Astrocyte of the spinal cord (primary cell): ENCODE measurements at places on chromosomes 4 and X.
A peak's percentile ranks its signal among the peaks of the same experiment; 100 is the strongest.

GRCh38 chr4:113699772-113700171 is 61.8 kb downstream of the CAMK2D start:
- no peak for DNase-seq

DNA sequence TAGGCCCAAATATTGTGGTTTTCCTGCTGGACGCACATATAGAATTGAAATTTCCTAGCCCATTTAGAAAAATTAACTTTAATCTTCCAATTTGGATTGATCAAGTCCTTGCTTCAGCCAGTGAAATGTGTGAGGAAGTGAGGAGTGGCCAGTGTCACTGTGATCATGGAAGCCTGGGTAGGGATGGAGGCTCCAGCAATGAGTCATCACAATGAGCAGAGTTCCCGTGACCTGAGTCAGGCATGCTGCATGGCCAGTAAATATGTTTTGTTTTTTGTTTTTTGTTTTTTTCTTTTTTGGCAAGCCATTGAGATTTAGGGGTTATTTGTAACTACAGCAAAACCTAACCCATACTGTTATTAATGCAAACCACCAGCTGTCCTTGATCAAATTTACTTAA is 52.1 kb downstream of the IDS start:
- peak; percentile 25 for DNase-seq

GRCh38 chr4:30117433-30117832 is 602.7 kb upstream of the PCDH7 start:
- no peak for DNase-seq

DNA sequence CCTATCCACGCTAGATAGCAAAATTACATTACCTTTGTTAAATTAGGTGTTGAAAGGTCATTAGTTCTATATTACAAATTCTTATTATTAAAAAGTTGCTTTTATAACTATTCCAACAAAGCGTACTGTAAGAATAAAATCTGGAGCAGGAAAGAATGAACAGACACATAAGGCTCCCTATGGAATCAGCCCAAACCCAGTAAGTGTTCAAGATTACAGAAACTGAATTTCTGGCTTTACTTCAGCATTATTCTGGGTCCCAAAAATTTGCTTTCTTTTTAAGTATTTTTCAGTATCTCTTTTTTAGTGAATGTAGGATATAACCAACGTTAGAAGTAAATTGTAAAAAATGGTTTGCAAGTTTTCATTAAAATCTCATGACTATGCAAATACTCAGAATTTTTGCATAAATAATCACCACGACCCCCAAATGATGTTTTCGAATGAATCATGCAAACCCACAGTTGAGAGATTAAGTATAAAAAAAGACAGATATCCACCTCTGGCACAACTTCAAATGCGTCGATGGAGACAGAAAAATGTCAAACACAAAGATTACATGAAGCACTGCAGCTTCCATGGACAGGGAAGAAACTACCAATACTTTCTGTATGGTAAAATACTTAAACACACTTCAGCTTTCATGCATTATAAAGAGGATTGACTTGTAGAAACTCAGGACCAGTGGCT is 238.5 kb downstream of the RASL11B start:
- peak; percentile 69 for DNase-seq

GRCh38 chrX:8027827-8028226 is 100.6 kb upstream of the PNPLA4 start:
- DNase-seq = no peak

DNA sequence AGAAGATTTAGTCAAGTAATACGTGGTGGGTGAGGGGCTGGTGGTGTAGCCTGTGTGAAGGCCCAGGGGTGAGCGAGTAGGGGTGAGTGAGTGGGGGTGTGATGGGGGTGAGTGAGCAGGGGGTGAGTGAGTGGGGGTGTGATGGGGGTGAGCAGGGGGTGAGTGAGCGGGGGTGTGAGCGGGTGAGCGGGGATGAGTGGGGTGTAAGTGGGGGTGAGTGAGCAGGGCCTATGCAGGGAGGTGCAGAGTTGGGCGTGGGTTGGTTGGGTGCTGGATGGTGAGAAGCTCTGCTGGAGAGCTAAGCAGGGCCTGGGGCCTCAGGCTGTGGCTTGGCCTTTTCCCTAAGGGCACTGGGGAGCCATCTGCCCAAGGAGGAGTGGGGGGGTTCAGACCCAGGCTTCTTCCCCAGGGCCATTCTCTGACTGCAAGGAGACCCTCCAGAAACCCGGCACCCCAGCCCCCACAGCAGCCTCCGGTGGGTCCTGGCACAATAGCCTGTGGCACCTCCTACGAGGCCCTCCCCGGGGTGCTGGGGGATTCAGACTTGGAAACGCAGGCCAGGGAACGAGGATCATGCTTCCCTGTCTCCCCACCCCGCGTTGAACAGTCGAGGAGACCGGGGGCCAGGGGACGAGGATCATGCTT is 30.4 kb downstream of the SH3TC1 start:
- DNase-seq = no peak

DNA sequence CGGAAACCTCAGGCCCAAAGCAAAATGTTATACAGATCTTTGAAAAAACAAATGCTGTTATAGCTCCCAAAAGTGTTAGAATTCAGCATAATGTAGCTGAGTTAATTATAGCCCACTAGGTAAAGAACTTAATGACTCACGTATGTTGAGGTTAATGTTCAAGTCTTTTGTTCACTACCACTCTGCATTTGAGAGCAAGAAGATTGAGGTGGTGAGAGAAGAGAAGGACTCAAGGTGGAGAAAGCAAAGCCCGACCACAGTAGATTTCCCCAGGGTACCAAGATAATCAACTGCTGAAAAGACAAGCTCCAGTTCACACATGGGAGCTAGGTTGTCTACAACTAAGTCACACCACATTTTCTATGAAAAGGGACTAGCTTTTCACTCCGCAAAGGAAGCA is 480.2 kb downstream of the DTHD1 start:
- no peak for DNase-seq

- DNase-seq = no peak
These were observed 6.9 kb downstream of the APEX2 start for GRCh38 chrX:55006827-55007621.

GRCh38 chrX:25016938-25017598 is 1.3 kb upstream of the ARX start:
- no peak for DNase-seq

GRCh38 chrX:47633689-47634590 is 4.2 kb upstream of the CFP start:
- DNase-seq = no peak

DNA sequence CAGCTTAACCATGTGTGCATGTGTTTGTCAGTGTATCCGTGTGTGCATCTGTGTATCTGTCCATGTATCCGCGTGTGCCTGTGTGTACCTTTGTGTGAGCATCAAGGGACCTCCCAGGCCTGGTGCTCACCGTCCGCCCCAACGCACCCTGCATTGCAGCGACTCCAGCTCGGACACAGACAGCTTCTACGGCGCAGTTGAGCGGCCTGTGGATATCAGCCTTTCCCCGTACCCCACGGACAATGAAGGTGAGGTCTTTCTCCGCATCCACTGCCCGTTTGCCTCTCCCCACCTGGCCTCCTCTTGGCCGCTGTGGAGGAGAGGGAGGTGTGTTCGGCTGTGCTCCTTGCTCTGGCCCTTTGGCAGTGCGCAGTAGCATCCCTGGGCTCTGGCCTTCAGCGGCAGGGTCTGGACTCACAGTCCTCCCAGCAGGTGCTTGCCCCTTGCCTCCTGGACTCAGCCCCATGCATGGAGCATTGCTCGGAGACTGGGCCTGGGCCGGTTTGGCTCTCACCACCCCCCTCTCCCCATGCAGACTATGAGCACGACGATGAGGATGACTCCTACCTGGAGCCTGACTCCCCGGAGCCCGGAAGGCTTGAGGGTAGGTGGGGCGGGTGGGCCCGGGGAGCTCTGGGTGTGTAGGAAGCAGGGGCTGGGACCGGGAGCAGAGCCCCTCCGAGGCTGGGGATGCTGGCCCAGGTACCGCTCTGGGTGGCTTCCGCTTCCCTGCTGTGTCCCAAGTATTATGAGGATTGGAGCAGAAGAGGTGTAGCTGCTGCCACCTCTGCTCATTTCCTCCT is 16.4 kb upstream of the ADD1 start:
- no peak for DNase-seq

- no peak for DNase-seq
These were observed 1.5 kb downstream of the SPANXN4 start for GRCh38 chrX:143027275-143027674.

DNA sequence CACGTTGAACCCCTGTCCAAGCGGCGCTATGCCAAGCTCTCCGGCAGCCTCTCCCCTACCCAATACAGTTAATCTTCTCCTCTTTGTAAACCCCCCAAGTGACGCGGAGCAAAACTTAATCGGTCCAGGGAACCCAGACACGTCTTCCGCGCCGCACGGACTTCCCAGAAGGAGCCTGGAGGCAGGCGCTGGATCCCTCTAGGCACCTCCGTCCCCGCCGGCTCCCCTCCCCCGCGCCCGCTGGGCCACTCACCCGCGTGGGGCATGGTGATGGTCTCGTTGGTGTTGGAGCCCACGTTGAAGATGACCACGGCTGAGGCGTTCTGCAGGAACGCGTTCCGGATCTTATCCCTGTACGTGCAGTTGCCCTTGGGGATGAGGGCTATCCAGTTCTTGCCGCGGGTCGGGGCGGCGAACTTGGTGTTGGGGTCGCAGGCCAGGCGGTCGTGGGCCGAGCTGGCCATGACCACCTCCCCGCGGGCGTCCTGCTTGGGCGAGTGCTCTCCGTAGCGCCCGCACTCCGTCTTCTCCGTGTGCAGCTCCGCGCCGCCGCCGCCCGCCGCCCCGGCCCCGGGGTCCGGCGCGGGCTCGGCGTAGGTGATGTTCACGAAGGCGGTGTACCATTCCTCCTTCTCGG is 1.1 kb downstream of the RNF150 start:
- peak; percentile 33 for DNase-seq

- DNase-seq = no peak
These were observed 901.8 kb downstream of the GLUD2 start for GRCh38 chrX:121949041-121949760.

DNA sequence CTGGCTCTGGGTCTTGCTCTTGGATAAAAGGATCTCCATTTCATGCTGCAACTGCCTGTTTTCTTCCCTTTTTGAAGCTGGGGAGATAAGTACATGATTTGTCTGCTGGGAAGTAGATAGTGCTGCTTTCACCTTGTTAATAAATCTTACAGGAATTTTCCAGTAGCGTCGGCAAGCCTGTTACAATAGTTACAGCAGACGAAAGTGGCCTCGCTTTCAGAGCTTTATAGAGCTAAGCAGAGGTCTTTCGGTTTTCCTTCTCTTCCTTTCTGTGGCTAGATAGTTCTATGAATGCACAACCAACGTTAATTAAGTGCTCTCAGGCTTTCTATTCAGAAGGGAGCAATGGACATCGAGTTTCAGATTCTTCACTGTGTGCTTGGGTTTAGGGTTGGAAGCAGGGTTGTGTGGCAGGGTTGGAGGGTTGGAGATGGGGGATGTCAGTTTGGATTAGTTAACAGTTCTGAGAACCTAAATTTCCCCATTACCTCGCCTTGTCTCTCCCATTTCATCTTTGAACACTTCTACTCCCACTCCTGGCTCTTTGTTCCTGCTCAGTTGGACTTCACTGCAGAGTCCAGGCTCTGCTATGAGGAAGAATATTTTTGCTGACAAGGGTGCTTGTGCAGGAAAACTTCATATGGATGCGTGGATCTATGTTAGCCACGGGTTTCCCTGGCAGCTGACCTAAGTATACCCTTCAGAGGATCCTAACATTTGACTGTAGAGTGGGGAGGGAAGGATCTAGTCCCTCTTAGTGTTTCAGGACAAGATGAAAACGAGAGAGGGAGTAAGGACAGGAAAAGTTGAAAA is 237.9 kb downstream of the ARHGAP10 start:
- DNase-seq = no peak

DNA sequence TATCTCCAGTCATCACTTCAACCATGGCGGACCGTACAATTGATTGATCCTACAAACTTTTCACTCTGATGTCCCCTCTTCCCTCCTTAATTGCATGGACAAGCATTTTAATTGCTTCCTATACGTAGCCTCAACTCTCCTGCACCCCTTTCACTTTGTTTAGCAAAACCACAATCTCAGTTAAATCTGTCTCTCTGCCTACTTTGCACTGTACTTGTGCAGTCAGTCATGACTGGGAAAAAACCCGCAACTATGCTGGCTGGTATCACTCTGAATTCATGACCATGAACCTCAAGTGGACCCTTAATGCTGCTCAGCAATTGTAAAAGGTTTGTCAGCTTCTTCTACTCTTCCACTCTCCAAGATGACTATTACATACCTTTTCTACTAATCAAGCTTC is 51.7 kb upstream of the AFF2 start:
- DNase-seq = no peak

GRCh38 chrX:102650903-102651241 is 411 bp upstream of the GPRASP1 start:
- no peak for DNase-seq

GRCh38 chr4:152894673-152895072 is 41.5 kb upstream of the FHDC1 start:
- DNase-seq = peak; percentile 57

DNA sequence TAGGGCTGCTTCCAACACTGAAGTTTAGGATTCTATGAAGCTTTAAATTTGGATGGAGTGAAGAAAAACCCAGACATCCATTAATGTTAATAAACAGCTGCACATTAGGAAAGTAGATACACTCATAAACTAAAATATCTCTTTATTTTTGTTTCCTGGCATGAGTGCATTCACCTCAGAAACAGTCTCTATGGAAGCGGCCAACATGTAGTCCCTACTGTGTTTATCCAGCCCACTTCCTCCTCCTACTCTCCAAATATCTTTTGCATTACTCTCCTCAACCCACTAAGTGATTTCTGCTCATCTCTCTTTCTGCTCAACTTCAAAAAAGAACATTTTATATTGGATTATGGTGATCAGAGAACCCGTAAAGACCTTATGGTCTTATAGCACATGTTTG is 180.3 kb upstream of the MXRA5 start:
- peak; percentile 26 for DNase-seq

DNA sequence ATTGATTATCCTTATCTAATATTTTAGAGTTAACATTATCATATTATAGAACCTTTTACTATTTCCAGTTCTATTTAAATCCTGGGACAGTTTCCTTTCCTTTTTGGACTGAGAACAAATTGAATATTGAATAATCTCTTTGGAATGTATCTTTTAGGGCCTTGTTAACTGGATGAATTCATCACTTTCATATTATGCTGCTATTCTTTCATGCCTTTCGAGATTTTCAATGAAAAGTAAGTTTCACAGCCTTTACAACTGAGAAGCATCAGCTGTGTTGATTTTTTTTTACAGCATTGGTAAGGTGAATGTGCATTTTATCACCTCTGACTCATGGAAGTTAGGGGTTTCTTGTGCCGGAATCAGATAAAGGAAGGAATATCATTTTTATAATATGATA is 39.6 kb downstream of the PDLIM5 start:
- DNase-seq = peak; percentile 59

GRCh38 chrX:67781132-67781531 is 237.3 kb downstream of the AR start:
- DNase-seq = no peak

GRCh38 chr4:27011401-27011800 is 150.8 kb downstream of the STIM2 start:
- DNase-seq = no peak

DNA sequence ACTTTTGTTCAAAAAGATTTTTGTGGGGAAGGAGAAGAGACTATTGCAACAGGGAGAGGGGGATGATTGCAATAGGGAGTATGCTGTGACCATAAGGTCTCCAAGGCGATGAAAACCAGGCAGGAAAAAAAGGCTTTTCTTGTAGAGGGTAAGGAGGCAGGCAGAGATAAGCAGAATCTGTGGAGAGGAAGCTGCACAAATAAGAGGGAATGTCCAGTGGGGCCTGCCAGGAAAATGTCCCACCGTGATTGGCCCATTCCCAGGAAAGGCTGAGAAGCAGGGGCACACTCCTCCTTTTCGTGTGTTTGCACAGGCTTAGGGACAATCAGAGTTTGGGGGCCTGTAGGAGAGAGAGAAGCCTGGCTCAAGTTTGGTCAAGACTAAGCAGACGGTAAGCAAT is 29.1 kb downstream of the SPACA5 start:
- no peak for DNase-seq

- no peak for DNase-seq
These were observed 69.7 kb upstream of the NUDT6 start for GRCh38 chr4:122992057-122992456.
